Mammary epithelial cell (primary cell): ENCODE measurements at places on chromosomes 3 and 15.
A peak's percentile ranks its signal among the peaks of the same experiment; 100 is the strongest.

GRCh38 chr3:171261487-171261886 is 198.7 kb downstream of the TNIK start:
- DNase-seq = peak; percentile 61

DNA sequence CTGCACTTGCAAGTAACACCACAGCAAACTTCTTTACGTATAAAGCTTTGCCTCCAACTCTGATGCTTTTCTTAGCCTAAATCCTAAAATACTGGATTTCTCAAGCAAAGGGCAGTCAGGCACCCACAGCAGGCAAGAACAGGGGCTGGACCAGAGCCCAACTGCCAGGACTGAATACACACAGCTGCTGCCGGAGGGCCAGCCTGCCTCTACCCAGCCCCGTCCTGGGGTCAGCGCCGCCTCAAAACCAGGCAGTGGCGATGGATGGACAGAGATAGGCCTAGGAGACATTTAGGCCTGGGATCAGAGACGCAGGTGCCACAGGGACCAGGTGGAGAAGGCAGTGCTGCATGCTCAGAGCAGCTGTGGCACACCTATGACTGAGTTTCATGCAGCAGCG is 47.6 kb upstream of the SEC61A1 start:
- no peak for DNase-seq

- DNase-seq = no peak
These were observed 13.6 kb downstream of the PRKCD start for GRCh38 chr3:53174346-53175250.

DNA sequence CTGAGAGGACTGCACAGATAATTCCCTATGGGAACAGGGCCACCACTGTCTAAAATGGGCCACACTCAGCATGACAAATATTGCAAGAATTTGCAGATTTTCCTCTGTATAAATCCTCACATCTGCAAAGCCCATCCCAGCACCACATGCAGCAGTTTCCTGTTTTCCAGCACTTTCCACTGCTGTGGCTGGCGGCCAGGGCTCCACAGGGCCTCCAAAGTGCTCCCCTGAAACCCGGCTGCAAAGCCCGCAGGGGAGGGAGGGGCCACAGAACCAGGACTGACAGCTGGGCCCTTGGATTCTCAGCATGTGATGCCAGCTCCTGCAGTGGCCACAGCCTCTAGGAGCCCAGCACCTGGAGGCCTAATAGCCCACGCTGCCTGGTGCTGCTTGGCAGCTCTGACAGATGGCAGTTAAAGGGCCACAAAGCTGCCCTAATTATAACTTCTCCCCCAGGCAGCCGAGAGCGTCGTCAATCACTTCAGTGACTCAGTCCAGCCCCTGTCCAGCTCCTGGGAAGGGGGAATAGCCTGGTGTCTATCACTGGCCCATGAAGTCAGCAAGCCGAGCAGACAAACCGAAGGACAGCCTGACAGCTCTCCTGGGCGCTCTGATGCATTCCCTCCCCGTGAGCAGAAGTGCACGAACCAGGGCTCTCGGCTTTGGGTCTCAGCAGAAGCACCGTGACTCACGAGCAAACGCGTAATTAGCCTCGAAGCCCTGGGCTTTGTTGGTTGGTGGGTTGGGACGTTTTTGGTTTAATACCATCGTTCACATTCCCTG is 4.7 kb downstream of the LRRC15 start:
- no peak for DNase-seq
